ENCODE measurements at places on chromosomes 3 and 15.
A peak's percentile ranks its signal among the peaks of the same experiment; 100 is the strongest.

GRCh38 chr3:121545049-121545573 lies 677 bp downstream of the POLQ start:
- H3K4me3 ChIP-seq = peak overlapping the region; percentile 96
- DNase-seq = no peak
- H3K36me3 ChIP-seq = peaks cover 16% of the 10 kb centered on the region
- H3K27me3 ChIP-seq = no peaks in the 10 kb centered on the region
- peaks cover 13% of the 10 kb centered on the region for H3K4me1 ChIP-seq

DNA sequence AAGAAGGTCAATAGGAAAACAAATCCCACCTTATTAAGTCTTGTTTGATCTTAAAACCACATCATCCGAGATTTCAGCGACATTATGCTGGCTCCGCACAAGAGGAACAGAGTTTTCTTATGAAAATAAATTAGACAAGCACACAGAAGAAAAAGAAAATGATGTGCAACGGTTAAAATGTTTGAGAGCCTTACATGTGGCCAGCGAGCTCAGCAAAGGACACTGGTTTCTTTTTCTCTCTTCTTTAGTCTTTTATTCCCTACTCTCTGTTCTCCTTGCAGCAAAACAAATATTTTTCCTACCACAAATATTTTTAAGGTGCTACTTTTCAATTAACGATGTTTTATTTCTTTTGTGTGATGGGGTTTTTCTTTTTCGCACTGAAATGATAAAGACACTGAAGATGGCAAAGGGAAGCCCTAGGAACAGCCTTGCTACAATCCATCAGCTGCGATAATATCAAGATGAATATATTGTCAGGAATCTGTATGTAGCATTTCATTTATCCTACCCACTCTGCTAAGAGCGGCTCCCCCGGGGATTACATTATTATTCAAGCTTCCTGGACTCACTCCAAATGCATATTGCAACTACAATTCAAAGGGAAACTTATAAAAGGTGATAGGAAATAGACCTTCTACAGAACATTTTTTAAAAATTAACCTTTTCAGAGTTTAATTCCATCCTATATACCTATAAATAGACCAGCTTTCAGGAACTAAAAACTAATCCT lies 72.9 kb downstream of the ANXA2 start:
- H3K27me3 ChIP-seq = peaks cover 52% of the 10 kb centered on the region
- H3K4me1 ChIP-seq = peaks cover 7% of the 10 kb centered on the region
- H3K27ac ChIP-seq = no peak overlapping the region
- H3K4me3 ChIP-seq = no peak overlapping the region
- no peaks in the 10 kb centered on the region for H3K36me3 ChIP-seq

DNA sequence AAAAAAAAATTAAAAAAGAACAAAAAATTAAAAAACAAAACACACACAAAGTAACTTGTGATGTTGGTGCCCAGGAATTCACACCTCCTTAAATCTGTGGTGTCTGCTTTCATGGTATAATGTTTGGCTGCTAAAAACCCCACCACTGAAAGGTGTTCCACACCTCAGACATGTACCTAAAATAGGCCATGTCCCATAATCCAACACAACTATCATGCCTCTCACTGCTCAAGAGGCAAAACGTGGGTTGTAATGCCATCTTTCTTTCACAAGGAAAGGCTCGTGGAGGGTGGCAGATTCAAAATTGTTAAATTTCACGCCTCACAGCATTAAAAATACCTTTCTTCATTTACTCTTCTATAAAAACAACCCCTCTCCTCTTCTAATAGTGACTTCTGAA lies 29.5 kb downstream of the MKRN2 start:
- no peak overlapping the region for H3K4me3 ChIP-seq
- no peaks in the 10 kb centered on the region for H3K27me3 ChIP-seq
- no peak overlapping the region for H3K27ac ChIP-seq

DNA sequence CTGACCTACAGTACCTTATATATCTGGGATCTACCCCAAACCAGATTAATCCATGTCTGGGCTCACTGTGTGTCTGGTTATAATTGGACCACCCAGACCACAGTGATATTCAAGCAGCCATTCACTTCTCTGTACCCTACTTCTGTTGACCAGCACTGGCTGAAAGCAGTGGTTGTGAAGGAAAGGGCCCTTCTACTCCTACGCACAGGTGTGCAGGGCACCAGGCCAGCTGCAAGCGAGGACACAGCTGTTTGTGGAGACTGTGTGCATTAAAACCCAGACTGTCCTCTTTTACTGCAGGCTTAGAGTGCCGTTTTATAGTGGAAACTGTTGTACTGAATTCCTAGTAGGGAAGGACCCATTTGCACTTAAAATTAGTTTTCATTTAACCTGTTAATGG lies 29.5 kb downstream of the CTDSPL start:
- DNase-seq = no peak
- peaks cover 6% of the 10 kb centered on the region for H3K27me3 ChIP-seq
- H3K4me1 ChIP-seq = no peaks in the 10 kb centered on the region
- no peaks in the 10 kb centered on the region for H3K36me3 ChIP-seq
- no peak overlapping the region for H3K27ac ChIP-seq
- no peak overlapping the region for H3K4me3 ChIP-seq

DNA sequence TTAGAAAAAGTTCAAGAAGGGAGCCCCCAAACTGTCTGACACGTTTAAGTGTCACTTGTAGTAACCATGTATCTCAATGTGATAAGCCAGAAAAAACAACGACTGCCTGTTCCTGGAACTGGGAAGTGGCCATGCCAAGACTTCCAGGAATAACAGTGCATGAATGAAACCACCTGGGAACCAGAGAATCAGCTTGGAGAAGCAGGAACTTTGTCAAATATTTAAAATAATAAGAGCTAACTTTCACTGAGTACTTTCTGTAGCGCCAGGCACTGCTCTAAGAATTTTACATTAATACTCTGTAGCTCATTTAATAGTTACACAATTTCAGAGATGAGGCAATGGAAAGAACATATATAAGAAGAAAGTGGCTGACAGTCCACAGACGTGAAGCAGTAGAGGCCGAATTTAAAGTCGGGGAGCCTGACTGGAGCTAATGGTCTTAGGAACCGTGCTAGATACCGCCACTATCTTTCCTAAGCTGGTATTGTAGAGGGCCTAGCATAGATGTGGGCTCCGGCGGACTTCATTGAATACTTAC lies 876 bp downstream of the PLSCR1 start:
- peaks cover 41% of the 10 kb centered on the region for H3K36me3 ChIP-seq
- no peaks in the 10 kb centered on the region for H3K27me3 ChIP-seq
- no peak for DNase-seq
- peaks cover 59% of the 10 kb centered on the region for H3K4me1 ChIP-seq
- H3K4me3 ChIP-seq = peak overlapping the region; percentile 100

DNA sequence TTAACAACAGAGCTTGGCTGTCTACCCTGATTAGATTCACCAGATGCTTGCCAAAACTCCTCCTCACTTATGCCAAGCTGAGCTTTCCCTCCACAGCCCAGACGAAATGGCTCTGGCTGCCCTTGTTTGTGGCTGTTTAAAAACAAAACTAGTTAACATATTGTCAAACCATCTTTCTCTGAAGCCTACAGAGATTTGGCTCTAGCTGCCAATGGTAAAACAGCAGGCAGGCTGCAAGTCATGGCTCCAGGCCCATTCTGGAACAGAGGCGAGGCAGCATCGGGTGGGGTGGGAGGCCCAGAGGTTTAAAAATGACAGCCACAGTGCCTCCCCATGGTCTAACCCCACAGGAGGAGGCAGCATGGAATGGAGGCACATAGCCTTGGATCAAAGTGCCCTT lies 75.9 kb downstream of the SCN5A start:
- no peak for DNase-seq
- no peaks in the 10 kb centered on the region for H3K36me3 ChIP-seq
- no peaks in the 10 kb centered on the region for H3K4me1 ChIP-seq
- H3K27me3 ChIP-seq = peaks cover 2% of the 10 kb centered on the region
